T-helper 1 cell treated with Interleukin-12 subunit alpha and Interleukin-12 subunit beta and Interleukin-4 antibody, amounts not matched to agents 30 ng/mL and 1 ng/mL, for 36 hours (primary cell): ENCODE measurements at places on chromosomes 16 and 17. TPM values are rescaled to one million over a fixed set of nuclear protein-coding genes. Genes with fewer than 3 reads are reported as not detected.

Gene PRCD
- not detected in 2 replicates for total RNA-seq

Gene EXOC3L1
- total RNA-seq: 0.42 and 0.61 TPM in 2 replicates

Gene SYNGR2
- total RNA-seq: 110 and 112 TPM in 2 replicates

Gene HOXB2
- total RNA-seq: 37.5 and 38.1 TPM in 2 replicates

Gene HSD11B2
- total RNA-seq: 0.29 TPM in 1 of 2 replicates, not detected in the other

Gene CSH2
- total RNA-seq: not detected in 2 replicates

Gene CXCL16
- 3.3 and 4.4 TPM in 2 replicates for total RNA-seq

Gene CCL3
- 114 and 123 TPM in 2 replicates for total RNA-seq

Gene WIPF2
- 26.8 and 29.1 TPM in 2 replicates for total RNA-seq

Gene MYL4
- total RNA-seq: 0.39 TPM in 1 of 2 replicates, not detected in the other

Gene SMIM5
- 0.54 and 0.83 TPM in 2 replicates for total RNA-seq

Gene RRAD
- 0.95 and 1.1 TPM in 2 replicates for total RNA-seq
